GM23338 (cell line): ENCODE measurements at places on chromosomes 6 and 20. TPM values are rescaled to one million over a fixed set of nuclear protein-coding genes. Genes with fewer than 3 reads are reported as not detected.
A peak's percentile ranks its signal among the peaks of the same experiment; 100 is the strongest.

- DNase-seq, result no peak
These were observed 211.1 kb upstream of the PRDM1 start for GRCh38 chr6:105874835-105875626.

DNA sequence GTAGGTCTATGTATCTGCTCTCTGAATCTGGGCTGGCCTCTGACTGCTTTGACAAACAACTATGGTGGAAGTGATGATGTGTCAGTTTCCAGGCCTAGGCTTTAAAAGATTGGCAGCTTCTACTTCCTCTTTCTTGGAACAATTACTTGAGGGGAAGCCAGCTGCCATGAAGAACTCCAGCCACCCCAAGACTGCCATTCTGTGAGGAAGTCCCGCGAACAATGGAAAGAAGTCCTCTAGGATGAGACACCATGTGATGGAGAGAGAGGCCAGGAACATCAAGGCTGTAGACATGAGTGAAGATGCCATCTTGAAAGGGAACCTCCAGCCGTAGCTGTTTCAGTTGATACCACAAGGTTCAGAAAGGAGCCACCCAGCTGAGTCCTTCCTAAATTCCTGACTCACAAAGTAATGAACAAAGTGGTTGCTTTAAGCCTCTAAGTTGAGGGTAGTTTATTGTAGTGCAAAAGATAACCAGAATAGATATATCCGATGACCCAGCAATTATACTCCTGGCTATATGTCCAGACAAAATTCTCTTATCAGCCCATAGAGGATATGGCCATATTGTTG, 15.3 kb upstream of the TCF15 start:
- DNase-seq, result no peak

DNA sequence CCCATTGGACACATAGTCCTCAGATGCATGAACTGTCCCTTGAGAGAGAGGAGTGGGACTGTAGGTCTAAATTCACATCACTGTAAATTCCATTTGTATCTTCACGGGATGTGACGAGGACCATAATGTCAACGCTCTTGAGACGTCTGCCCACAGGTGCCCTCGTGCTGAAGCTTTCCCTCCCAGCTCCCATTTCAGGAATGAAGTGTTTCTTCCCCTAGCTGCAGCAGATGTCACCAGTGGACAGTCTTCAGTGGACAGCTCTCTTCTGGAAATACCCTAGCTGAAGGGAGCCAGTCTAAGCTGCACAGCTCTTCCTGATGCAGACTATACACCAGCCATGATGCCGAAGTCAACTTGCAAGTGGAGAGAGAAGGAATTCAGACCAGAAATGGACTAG, 217.4 kb upstream of the ECI2 start:
- DNase-seq, result no peak

GRCh38 chr6:106556368-106556960, 72.8 kb downstream of the RTN4IP1 start:
- no peak for DNase-seq

DNA sequence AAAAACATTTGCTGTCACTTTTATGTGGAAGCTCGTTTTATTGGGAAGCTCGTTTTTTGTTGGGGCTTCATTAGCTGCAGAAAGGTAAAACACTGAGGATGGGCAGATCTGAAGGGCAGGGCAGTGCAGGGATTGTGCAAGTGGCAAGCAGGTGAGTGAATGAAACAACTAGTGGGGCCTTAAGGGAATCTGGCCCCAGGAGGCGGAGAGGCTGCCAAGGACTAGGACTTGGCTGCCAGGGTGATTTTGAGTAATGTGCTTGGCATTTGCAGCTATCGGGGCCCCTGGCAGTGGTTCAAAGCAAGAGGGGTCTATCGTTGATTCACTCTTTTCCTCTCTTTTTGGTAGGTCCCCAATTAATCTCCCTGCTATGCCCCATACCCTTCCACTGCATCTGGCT, 11.5 kb downstream of the IL22RA2 start:
- no peak for DNase-seq

DNA sequence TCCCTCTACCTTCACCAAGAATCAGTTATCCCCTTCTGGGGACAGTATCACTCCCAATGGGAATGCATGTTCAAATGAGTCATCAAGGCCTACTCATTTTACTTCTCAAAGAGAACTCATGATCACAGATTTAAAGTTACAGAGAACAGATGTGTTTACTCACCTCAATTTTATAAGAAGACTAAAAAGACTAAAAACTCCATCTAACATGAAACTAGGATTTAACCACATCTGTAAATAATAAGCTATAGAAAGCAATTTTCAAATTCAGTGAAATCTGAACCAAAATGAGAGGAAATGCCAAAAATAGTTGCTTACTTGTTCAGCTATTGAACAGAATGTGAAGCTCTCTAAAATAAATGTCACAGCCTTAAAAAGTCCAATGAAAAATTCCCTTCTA, 300.1 kb upstream of the KCNQ5 start:
- DNase-seq, result no peak

DNA sequence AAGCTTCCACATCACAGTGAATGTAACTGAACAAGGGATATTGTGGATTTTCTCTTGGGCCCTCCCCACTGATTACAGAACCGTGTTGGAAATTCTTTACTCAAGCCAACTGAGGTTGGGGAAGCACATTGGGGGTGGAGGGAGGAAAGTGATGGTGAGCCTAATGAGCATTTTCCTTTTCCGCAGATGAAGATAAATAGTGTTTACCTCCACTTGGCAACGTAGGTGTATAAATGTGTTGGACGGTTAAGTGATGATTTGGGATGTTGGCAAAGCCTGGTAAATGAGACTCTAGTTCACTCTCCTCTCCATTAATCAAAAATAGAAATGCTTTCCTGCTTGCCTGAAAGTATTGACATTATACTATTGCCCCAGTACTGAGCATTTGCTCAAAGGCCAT, 27.1 kb upstream of the NRN1 start:
- DNase-seq, result no peak

GRCh38 chr20:24124003-24124402, 135.4 kb upstream of the GGTLC1 start:
- no peak for DNase-seq

- no peak for DNase-seq
These were observed 50.0 kb downstream of the IL20RA start for GRCh38 chr6:136994782-136995181.

GRCh38 chr20:18273738-18274137, 14.6 kb upstream of the ZNF133 start:
- DNase-seq, result no peak

DNA sequence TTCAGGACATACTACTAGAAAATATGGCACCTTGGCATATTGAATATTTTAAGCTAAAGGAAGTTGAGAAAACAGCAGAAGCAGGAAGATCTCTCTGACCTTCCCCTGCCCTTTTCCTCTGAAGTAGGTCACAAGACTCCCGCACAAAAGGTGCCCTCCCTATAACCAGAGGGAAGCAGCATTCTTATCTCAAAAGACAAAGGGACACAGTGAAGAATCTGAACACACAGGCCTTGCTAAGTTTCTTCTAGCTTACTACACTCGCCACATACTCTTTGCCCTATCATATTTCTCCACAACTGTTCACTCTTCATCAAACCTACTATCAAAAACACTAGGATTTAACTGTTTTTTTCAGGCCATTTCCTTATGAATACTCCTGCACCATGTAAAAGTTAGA, 151.2 kb downstream of the ELOVL4 start:
- DNase-seq, result no peak

GRCh38 chr6:39080246-39080875, 31.8 kb downstream of the GLP1R start:
- no peak for DNase-seq

GRCh38 chr6:125749865-125750691, 646 bp downstream of the HEY2 start:
- DNase-seq, result peak; percentile 48

GRCh38 chr6:53295176-53295575, 53.6 kb downstream of the ELOVL5 start:
- DNase-seq, result no peak

DNA sequence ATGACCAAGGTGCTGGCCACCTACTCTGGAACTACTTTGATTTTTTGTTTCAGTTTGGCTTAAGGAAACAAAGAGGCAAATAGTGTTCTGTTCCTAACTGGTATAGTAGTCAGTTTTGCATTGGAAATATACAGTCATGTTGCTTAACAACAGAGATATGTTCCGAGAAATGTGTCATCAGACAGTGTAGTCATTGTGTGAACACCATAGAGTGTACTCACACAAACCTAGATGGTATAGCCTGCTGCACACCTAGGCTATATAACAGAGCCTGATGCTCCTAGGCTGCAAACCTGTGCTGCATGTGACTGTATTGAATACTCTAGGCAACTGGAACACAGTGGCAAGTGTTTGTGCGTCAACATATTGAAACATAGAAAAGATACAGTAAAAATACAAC, 80.4 kb downstream of the ARID1B start:
- no peak for DNase-seq

DNA sequence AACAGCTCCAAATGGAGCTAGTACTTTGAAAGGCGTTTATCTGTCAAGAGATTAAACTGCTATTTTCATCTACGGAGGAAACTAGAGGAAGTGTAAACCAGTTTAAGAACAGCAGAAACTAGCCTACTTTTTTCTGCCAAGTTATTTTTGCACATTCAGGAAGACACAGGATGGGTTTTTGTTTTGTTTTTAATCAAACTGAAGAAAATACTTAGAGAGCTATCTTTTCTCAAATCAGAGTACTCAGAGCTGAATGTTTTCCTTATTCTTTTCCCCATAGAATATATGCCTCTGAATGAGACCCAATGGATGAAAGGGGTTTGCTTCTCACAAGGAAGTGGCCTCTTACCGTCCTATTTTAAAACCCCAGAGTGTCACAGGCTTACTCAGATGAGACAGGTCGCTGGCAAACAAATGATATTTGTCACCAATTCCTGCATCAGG, 538.5 kb downstream of the CD83 start:
- DNase-seq, result no peak

DNA sequence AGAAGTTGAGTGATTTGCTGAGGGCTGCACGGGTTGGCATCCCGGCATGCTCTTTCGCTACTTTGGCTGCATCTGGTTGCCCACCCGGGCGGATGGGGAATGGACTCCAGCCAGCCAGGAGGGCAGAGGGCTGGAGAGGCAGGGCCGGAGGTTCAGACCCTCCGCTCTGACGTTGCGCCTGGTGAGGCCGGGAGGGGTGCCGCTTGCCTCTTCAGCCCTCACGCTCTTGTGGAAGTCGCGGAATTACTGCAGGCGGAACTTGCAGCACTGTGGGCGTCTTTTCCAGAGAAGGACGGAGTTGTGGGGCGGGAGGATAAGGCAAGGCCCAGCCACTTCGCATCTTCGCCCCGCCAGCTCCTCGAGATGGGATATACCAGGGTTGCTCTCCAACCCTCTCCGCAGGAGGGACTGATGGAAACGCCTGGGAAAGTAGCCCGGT, 656 bp downstream of the RTEL1 start:
- DNase-seq, result no peak

DNA sequence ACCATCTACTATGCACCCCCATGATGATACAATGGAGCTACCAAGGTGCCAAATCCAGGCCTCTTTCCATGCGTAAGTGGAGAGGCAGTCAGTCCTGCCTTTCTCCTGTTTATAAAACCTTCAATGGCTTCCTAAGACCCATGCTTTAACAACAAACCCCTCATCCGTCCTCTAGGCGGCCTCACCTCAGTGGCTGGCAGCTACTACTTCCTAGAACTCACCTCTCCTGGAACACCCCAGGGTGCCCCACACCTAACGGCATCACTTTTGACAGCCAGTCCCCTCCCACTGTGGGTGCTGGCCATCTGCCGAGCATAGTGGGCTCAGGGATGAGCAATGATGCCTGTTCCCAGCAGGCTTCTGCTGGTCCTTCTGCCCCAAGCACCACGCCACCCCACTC, 80.0 kb upstream of the TAB2 start:
- no peak for DNase-seq

GRCh38 chr6:158396136-158396535, 83.9 kb downstream of the TULP4 start:
- DNase-seq, result no peak

Gene MKKS
- total RNA-seq, result 16.7 and 21.4 TPM in 2 replicates

Gene TCF21
- total RNA-seq, result 0.08 and 0.17 TPM in 2 replicates

Gene KCNS1
- total RNA-seq, result 0.97 and 3.2 TPM in 2 replicates

Gene FAM83D
- total RNA-seq, result 81.6 and 91.3 TPM in 2 replicates

Gene ANKRD6
- 9.2 and 20.4 TPM in 2 replicates for total RNA-seq

Gene BTBD3
- 45.1 and 47.0 TPM in 2 replicates for total RNA-seq

Gene GPR6
- 0.49 TPM in 1 of 2 replicates, not detected in the other for total RNA-seq

Gene FAM83B
- 6.4 and 7.7 TPM in 2 replicates for total RNA-seq
